ENCODE measurements at places on chromosomes 5 and 9.
A peak's percentile ranks its signal among the peaks of the same experiment; 100 is the strongest.

DNA sequence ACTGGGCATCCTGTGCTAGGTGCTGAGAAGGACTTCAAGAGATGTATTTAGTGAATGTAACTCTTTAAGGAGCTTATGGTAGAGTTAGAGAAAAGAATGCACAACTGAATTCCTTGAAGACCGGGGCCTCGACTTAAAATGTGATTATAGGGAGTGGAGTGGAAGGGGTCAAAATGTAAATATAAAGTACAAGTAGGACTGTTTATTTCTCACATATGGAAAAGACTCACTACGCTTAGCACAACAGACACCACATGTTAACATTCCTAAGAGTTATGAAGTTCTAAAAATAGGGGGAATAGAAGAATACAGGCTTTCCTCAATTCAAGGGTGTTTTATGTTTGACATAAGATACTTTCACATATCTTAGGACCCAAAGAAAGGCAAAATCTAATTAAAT, 117.8 kb upstream of the OSMR start:
- DNase-seq: no peak

DNA sequence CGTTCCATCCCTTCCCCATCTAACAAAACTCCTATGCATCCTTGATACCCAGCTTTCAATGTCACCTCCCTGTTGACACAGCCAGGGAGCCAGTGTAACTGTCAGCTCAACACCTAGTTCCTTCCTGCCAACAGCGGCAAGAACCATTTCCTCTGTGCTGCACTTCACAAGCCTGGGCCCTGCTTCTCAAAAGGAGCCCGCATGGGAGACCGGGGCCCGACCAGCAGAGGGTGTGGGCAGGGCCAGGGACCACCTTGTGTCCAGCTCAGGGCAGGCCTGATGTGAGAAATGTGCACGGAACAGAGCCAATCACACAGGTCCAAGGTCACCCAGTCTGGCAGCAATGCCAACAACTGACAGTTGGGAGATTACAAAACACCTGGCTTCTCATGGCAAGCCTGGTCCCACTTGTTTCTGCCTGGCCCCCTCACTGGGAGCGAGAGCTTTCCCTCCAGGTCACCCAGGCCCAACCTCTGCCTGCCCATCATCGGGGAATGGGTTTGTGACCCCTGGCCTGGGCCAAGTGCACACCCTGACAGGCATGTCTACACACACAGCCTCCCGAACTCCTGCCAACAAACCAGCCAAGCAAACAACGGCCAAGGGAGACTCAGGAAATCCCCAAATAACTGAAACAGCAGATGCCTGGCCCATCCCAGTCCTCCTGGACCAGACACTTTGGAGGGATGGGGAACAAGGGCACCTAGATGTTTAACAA, 3.1 kb downstream of the RNF44 start:
- DNase-seq: no peak

DNA sequence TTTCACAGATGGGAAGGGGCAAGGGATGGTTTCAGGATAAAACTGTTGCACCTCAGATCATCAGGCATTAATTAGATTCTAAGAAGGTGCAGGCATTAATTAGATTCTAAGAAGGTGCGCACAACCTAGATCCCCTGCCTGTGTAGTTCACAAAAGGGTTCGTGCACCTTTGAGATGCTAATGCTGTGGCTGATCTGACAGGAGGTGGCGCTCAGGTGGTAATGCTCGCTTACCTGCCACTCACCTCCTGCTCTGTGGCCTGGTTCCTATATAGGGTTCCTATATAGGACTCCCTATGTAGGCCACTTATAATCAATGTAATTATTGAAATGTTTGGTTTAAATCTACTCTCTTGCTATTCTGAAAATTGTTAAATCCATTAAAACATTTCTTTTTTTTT, 171.0 kb downstream of the MSX2 start:
- no peak for DNase-seq

GRCh38 chr5:38071831-38072694, 186.3 kb upstream of the EGFLAM start:
- DNase-seq: no peak

GRCh38 chr9:101578378-101578777, 16.4 kb downstream of the PPP3R2 start:
- no peak for DNase-seq

DNA sequence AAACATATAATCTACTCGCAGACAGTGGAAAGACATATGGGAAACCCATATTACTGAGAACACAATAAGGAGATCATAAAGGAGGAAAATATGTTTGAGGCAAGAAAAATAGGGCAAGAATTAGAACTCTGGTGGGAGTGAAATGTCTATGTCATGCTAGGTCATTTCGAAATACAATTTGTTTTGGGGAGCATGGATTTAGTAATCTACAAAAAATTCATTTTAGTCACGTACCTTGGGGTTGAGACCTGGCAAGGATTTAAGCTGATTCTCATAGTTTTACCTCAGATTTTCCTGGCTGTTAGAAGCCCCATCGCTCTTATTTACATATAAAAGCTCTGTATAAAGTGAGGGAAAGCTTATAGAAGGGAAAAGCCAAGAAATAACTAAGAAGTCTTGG, 11.5 kb upstream of the CSNK1G3 start:
- DNase-seq: no peak

GRCh38 chr5:168176251-168176650, 115.2 kb upstream of the WWC1 start:
- DNase-seq: no peak

GRCh38 chr5:68994645-68995044, 99.2 kb upstream of the SLC30A5 start:
- no peak for DNase-seq

GRCh38 chr5:36214436-36214835, 27.3 kb downstream of the NADK2 start:
- DNase-seq: peak; percentile 15

DNA sequence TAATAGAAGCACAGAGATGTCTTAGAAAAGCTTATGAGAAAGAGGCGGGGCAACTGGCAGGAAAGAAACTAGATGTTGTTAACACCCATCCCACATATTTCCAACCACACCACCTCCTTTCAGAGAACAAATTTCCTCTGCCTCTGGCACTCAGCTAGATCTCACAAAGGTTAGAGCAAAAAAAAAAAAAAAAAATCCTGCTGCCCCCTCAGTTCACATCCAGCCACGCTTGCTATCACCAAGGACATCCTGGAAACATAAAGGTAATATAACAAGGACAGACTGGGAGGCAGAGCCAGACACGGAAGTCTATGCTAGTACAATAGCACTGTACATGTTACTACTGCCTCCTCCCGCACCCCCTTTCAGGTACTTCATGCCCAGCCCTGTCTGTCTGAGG, 238.0 kb upstream of the PTGER4 start:
- DNase-seq: no peak

DNA sequence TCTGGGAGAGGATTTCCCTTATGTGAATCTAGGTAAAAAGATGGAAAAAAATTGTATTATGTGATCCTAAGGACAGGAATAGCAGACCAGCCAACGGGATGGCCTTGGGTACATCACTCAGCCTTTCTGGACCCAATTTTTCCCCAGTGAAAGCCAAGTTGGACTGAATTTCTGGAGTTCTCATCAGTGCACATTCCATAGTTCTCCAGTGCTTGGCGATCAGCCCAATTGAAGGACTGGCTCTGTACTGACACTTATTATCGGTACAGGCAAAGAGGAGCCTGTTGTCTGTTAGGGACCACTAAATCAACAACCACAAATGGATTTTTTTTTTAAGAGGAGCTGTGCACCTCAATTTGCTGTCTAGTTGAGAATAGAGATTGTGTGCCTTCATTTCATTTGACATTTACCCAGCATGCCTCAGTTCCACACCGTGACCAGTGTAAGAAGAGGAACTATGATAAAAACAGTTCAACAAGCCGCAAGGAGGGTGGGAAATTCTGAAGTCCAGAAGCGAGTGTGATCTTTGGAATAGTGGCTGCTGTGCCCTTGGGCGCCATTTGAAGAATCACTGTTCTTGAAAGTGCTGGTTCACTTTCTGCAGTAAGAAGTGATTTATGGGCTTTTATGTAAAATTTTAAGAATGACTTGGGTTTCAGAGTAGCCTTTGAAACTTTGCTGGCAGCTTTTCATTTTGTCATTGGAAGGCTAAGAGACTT, 8.0 kb downstream of the ARL10 start:
- no peak for DNase-seq

GRCh38 chr5:141763541-141763940, 81.5 kb upstream of the ARAP3 start:
- DNase-seq: no peak

GRCh38 chr5:18010053-18010452, 375.8 kb downstream of the TAF11L14 start:
- no peak for DNase-seq

GRCh38 chr9:91131433-91131839, 230.3 kb downstream of the AUH start:
- peak; percentile 100 for DNase-seq

DNA sequence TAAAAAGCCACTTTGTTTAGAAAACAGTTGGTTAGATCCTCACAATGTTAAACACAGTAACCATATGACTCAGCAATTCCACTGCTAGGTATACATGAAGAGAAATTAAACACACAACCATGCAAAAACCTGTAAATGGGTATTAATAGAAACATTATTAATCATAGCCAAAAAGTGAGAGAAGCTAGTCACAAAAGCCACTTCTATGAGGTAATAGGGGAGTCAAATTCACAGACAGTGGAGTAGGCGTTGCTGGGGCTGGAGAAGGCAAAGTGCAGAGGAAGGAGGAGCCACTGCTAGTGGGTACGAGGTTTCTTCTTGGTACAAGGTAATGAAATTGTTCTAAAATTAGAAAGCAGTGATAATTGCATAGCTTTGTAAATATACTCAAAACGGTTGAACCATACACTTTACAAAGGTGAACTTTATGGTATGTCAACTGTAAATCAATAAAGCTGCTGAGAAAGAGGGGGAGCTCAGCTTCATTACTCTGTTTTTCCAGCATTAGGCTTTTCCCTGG, 364.4 kb downstream of the GADD45G start:
- no peak for DNase-seq

DNA sequence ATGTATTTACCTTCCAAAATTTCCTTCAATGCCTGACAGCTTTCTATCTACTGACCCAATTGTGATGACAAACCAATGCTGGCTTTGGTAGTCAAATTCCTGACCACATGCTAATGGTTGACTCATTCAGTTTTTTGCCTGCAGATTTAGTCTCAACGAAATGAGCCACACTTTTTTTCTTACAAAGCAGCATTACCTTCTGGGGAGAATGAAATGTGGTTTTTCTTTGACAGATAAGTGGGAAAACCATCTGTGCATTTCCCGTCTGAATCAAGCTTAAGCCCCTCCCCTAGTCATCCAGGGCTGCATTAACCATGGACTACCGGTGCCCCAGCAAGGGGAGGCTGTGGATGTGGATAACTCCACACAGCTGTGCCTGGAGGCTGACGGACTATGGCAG, 99.6 kb upstream of the TAF11L2 start:
- peak; percentile 86 for DNase-seq

GRCh38 chr5:1724822-1725602, 74.6 kb downstream of the MRPL36 start:
- peak; percentile 7 for DNase-seq

DNA sequence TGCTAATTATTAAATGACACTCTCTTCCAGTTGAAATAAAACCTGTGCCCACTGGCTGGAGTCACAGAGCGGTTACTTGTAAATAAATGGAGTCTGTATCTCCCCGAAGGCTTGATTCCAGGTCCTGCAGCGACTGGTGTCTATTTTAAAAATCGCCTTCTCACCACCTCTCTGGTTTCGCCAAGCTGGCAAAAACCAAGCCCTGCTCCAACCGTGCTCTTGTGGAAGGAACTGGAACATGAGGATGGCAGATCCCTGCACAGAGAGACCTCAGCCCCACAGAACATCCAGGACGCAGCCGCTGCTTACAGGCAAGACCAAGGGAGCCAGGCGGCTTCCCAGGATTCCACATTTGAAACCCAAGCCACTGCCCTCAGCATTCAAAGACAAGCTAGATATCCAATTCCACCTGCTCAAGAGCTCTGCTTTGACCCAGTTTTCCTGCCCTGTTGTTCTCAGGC, 15.0 kb downstream of the SEMA4D start:
- DNase-seq: no peak

- DNase-seq: peak; percentile 56
Measured at GRCh38 chr5:72209147-72210115, 102.2 kb downstream of the MAP1B start.

GRCh38 chr5:103218164-103218563, 40.4 kb upstream of the MACIR start:
- DNase-seq: peak; percentile 94

DNA sequence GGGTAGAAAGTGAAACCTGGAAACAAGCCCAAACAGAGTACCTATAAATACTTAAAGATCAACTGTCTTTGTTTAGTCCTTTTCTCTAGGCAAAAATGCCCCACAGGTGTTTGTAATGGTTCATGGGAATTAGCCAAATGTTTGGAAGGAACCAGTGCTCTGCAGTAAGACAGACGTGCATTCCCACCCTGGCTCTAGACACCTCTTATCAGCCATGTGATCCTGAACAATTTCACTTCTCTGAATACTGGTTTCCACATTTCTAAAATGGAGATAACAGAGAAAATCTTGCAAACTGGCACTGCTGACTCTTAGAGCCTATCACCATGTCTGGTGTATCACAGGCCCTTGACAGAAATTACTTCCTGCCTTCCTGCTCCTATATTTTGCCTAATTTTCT, 30.0 kb downstream of the GLIS3 start:
- DNase-seq: peak; percentile 15

- no peak for DNase-seq
Measured at GRCh38 chr9:89471390-89471789, 26.5 kb downstream of the SEMA4D start.

DNA sequence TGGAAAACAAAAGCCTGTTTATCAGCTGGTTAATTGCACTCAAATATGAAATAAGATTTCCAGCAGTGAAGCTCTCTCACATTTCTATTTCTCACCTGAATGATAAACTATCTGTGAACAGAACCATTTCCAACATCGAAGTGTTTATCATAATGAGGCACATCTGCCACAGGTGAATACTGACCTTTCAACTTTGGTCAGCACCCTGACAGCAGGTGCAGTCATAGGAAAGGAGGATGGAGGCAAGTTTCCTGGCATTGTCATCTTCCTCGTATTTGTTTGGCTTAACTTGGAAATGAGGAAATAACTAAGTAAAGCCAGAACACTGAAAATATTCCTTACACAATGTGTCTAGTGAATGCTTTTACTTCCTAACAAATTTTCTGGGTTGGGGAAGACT, 716.4 kb downstream of the NR2F1-AS1 start:
- no peak for DNase-seq

- no peak for DNase-seq
Measured at GRCh38 chr9:80231318-80232236, 659.8 kb downstream of the TLE4 start.

DNA sequence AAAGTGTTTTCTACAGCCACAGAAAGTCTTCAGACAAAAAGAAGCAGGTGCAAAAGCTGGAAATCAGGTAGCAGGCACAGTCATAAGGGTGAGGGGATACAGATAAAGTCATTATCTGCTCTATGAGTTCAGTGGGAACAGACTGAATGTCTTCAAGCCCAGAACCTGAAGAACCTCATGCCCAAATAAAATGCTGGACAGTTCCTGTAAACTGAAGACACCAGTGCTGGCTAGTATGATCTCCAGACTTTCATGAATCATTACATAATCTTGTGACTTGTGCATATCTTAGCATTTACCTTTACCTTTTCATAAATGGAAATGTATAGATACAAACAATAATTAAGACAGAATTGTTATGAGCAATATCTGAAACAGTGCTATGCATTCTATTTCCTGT, 728.7 kb downstream of the DNAH5 start:
- no peak for DNase-seq

GRCh38 chr5:9483243-9483642, 62.6 kb downstream of the SEMA5A start:
- DNase-seq: peak; percentile 9

- DNase-seq: no peak
Measured at GRCh38 chr9:8715788-8716187, 916.2 kb upstream of the DMAC1 start.

All from fibroblast of lung (primary cell).